ENCODE measurements at places on chromosomes 5 and 9.

GRCh38 chr9:90001747-90002146 is 396.9 kb downstream of the GADD45G start:
- peak; percentile 35 for DNase-seq

DNA sequence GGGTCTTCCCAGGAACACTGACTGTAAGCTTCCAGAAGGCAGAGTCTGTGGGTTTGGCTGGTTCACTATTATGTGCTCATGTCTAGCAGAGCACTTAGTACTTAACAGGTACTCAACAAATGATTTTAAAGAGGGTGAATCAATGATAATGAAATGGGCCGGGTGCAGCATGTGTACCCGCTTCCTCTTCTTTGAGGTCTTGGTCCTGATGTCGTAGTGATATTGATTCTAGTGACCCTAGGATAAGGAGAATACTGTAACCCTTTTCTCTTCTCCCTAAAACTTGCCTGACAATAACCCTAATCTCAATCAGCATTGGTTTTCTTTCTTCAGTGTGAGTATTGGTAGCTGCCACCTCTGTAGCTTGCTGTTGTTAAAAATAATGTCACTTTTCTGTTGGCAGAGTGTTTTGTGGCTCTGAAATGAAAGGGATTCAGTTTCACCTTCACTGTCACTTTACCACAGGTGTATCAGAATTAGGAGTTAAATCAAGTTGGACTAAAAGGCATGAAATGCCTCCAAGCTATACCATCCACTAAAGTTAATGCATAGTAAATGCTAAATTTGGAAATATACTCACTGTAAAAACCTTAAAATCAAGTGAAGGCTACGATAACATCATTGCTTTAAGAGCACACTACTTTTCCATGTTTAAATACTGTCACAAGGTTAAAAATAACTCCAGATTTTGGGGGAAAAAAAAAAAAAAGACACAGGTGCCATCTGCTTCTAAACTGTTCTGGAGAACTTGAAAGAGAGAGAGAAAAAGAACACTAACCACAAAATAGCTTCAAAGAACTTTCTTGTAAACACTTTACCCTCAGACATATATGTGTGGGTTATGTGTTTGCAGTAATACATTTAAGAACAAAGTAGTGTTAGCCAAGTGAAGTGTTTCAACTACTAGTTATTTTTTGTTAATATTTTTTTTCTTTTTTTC is 6.0 kb downstream of the CAMK4 start:
- DNase-seq = no peak

- no peak for DNase-seq
Measured at GRCh38 chr5:168736281-168736831, 157.2 kb upstream of the PANK3 start.

- DNase-seq = no peak
Measured at GRCh38 chr5:73298772-73299630, 126.0 kb downstream of the TMEM174 start.

DNA sequence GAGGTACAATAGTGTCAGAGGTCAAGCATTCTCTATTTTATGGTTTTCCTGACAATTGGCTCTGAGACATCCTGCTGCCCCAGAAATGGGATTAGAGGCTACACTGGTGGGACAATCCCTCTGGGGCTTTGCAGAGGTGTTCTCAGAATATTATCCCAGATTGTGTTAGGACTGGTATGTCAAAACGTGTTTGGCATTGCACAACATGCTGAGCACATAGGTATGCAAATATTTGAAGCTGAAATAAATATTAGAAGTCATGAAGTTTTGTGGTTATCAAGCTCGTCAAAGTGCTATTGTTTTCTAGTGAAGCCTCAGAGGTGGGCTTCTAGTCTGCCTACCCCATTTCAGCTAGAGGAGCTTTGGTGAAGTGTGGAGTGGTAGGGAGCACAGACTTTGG is 304.4 kb downstream of the MAN2A1 start:
- no peak for DNase-seq

DNA sequence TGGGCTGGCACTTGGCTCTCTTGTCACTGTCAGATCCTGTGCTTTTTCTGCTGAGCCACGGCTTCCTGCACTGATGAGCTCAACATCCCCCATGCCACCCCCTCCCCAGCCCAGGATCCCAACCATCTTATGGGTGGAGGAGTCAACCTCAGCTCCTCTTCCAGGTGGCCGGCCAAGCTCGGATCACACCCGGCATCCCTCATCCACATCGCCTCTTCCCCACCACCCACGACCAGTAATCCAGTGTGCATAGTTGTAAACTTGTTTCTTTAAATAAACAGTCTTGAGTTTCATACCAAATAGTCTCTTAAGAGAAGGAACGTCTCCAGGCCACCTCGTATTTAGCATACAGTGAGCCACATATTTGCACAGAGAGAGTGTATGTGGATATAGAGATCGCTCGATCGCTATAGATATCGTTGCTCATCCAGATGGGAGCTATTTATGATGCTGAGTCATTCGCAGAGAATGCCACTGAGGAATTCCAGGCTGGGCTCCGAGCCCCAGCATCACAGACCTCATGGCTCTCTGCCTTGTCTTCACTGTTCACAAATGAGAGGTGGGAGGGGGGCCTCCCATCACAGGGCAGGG is 61.8 kb upstream of the CPLX2 start:
- no peak for DNase-seq

DNA sequence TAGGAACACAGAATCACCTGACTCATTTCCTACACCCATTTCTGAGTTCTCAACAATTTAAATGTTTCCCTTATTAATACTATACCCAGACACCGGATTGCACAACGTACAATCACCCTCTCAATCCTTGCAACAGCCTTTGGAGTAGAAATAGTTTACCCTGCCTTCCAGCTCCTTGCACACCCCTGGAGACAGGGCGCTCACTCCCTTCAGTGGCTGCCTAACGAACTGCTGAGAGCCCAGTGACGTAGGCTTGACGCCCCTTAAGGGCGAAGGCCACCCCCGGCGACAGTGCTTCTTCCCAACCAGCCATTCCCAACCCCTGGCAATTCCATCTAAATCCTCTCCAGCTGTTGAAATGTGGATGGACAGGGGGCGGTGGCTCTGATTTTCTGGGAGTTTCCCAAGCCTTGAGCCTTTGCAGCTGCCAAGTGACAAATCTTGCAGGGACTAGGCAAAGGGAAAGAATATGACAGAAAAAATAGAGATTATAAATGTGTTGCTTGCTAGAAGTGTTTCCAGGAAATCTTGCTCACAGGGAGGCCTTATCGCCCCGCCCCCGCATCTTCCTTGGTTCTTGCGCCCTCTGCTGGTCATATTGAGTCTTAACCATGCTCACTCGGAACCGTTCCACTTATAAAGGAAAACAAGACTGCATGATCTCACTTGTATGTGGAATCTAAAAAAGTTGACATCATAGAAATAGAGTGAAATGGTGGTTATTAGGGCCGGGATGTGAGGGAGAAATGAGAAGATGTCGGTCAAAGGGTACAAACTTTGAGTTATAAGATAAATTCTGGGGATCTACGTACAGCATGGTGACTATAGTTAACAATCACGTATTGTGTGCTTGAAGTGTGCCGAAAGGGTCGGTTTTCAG is 7.6 kb upstream of the BARX1 start:
- DNase-seq = peak; percentile 76

DNA sequence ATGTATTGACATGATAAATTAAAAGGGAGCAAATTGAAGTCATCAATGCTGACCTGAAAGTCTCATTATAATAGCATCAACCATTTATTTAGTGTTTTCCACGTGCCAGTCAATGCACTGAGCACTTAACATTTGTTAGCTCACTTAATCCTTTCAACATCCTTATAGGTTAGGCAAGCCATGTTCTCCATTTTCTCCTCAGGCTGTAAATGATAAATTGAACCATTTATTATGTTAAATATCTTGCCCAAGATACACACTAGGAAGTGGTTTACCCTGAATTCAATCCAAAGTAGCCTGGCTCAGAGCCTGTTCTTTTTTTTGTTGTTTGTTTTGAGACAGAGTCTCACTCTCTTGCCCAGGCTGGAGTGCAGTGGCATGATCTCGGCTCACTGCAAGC is 25.0 kb upstream of the SNX2 start:
- DNase-seq = no peak

DNA sequence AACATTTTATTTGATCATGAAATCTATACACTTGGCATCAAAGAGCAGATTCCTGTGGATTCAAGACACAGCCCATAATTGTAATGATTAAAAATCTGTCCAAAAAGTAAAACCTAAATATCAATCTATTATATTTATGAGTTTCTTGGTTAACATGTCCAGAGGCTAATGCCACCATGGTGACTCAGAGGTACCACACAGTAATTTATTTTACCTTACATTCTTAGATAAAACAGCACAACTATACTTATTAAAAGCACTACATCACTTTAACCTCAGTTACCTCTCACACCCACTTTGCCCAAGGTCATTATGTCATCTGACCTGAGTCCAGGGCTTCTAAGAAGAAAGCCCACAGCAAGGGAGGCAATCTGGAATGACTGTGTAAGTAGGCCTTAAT is 519.2 kb downstream of the RASEF start:
- no peak for DNase-seq

- DNase-seq = peak; percentile 35
Measured at GRCh38 chr5:58056546-58056945, 403.3 kb downstream of the PLK2 start.

DNA sequence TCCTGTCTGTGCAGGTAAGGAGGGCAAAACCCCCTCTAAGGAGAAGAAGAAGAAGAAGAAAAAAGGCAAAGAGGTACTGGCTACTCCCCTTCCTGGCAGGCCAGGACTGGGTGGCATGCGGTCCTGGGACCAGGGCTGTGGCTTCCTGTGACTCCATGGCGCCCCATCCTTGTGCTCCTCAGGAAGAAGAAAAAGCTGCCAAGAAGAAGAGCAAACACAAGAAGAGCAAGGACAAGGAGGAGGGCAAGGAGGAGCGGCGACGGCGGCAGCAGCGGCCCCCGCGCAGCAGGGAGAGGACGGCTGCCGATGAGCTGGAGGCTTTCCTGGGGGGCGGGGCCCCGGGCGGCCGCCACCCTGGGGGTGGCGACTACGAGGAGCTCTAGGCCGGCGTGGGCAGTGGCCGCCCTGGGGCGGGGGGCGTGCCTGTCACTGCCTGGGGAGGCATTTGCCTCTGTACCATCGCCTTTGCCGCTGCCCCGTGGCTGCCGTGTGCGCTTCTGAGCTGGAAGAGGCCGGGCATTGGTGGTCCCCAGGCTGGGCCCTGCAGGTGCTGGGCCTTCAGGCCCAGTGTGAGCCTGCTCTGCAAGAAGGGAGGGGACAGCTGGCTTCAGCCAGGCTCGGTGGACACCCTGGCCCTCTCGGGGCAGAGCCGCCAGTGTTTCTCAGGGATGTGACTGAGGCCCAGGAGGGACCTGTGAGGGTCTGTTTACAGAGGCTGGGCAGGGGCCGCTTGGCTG is 2.0 kb upstream of the AJM1 start:
- DNase-seq = no peak

DNA sequence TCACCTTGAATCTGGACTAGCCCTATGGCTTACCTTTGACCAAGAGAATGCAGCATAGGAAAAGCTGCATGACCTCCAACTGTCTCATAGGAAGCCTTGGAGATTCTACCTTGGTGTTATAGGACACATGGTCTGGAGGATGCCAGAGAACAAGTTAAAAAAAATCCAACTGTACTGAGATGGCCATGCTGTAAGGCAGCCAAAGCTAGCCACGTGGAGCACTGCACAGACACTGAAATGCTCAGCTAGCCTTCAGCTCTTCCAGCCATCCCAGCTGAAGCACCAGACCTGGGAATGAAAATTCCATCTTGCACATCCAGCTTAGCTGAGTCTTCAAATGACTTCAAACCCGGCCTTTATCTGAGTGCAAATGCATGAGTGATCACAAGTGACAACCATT is 6.0 kb upstream of the GRAMD2B start:
- no peak for DNase-seq

DNA sequence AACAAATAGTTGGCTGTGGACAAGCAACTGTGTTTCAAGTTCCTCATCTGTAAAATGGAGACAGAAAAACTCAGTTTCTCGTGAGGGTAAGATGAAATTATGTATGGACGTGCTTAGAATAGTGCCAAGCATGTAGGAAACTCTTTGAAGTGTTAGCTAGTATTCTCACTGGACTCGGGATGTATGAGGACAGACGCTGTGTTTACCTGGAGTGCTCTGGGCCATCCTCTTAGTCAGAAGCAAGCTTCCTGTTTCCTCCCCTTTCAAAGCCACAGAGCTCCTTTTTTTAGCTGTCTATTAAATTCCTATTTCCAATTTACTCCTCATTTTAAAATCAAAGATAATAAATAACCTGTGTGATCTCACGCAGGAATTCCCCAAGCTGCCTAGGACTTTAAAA is 23.8 kb upstream of the IQGAP2 start:
- DNase-seq = no peak

DNA sequence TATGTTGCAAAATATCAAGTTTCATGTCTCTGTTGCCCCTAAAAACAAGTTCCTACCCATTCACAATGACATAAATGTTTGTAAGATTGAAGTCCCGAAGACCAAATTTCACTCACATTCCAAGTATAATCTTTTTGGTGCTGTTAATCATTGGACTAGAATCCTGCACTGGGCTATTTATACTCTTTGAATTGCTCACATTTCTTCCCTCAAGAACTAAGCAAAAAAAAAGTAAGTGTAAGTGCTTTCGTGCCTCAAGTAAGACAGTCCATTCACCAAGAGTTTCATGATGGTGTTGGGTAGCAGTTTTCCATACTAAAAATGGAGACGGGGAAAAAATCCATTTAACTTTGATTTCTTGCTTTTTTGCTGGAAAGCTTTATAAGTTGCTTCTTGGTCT is 242.3 kb downstream of the EBF1 start:
- DNase-seq = no peak

- no peak for DNase-seq
Measured at GRCh38 chr5:89729623-89730301, 679.8 kb downstream of the CETN3 start.

- DNase-seq = peak; percentile 2
Measured at GRCh38 chr5:57862471-57862911, 379.9 kb upstream of the ACTBL2 start.

GRCh38 chr9:2214707-2215106 is 199.6 kb downstream of the SMARCA2 start:
- no peak for DNase-seq

GRCh38 chr9:71285191-71285656 is 163.8 kb upstream of the TRPM3 start:
- peak; percentile 87 for DNase-seq
